ENCODE measurements at places on chromosomes 16 and 17.
A peak's percentile ranks its signal among the peaks of the same experiment; 100 is the strongest.

GRCh38 chr16:1341495-1342420, 8.3 kb downstream of the BAIAP3 start:
- DNase-seq: no peak

DNA sequence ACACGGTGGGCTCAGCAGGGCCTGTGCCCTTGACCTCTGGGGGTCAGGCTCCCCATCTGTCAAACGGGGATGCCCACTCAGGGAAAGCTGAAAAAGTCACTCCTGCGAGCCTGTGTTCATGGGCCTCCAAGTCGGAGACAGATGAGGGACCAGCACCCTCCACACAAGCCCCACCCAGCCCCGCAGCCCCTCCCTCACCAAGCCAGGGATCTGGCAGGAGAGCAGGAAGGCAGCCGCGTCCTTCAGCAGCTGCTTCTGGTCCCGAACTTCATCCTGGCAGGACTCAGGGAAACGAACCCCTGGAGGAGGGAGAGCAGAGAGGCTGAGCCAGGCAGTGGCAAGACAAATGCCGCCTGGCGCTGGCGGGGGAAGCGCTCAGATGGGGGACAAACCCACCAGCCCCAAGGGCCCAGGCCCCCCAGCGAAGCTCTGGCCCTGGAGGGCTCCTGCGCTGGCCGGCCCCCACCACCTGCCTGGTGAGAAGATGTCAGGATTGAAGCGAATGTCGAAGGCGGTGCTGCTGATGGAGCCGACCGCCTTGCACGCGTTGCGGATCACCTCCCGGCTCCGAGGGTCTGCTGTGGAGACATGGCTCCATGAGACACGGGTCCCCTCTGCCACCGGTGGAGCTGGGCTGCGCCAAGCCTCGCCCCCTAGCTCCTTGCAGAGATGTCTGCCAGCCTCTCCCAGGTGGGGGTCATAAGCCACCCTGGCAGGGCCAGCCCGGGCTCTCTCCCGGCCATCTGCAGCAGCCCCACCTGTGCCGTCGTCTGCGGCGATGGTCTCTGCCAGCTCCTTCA, 15.4 kb downstream of the CLUH start:
- peak; percentile 15 for DNase-seq

DNA sequence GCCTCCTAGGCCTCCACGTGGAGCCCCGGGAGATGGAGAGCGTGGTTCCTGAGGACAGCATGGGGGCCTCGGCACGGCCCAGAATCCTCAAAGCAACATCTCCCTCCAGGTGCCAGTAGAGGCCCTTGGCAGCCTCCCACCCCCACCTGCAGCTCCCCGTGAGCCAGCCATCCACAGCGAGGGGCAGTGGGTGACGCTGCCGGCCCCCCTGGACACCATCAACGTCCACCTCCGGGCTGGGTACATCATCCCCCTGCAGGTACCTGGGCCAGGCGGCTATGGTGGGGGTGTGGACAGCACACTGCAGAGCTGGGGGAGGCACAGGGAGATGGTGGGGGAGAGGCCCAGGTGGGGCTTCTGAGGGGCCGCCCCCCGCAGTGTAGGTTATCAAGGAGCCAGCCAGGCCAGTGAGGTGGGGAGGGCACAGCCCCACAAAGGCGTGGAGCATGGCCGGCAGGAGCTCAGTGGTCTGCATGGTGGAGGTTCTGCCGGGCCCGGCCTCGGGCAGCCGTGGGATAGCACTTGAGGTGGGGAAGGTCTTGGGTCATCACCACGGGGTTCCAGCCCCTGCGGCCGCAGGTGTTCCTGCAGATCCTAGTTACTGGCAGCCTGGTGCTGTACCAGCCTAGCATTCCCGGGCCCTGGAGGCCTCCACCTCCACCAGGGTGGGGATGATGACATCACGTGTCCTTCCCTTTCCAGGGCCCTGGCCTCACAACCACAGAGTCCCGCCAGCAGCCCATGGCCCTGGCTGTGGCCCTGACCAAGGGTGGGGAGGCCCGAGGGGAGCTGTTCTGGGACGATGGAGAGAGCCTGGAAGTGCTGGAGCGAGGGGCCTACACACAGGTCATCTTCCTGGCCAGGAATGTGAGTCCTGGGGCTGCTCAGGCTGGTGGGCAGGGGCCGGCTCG, 16.4 kb downstream of the GAA start:
- DNase-seq: no peak

- DNase-seq: no peak
Observed at GRCh38 chr16:75566758-75567255, 628 bp downstream of the GABARAPL2 start.

DNA sequence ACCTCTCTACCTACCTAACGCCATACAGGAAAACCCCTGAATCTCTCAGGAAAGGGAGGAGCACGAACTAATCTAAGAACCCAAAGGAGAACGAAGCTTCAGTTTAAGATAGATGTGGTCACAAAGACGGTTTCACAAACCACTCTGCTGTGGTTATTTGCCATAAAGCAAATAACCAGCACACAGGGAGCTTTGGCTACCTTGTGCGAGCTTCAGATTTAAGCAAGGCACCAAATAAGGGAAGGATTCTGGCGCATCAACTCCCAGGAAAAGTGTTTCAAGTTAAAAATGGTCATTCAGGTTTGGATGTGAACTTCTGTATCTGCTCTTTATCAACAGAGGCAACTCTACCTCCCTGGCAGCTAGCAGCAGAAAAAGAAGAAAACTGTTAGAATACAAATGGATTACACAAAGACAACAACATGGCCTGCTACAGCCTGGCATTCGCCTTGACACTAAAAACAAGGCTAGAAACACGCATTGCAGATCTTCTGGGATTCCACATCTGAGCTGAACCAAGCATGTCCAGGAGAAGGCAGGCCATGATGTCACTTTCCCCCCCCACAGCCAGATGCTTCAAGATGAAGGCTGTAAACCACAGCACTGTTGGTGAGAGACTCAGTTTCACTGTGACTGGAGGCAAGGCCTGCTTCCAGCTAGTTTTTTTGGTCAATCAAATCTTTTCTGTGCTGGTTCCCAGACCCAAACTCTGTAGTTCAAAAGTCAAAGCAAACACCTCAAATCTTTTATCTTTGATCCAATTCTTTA, 43.6 kb downstream of the SMG6 start:
- DNase-seq: peak; percentile 61

GRCh38 chr17:59329176-59330052, 2.0 kb upstream of the YPEL2 start:
- DNase-seq: peak; percentile 65

GRCh38 chr16:19589771-19590302, 34.3 kb downstream of the VPS35L start:
- DNase-seq: no peak

- DNase-seq: no peak
Observed at GRCh38 chr17:81131486-81132196, 33.7 kb upstream of the PVALEF start.

- no peak for DNase-seq
Observed at GRCh38 chr17:49647256-49647585, 30.7 kb downstream of the SPOP start.

- DNase-seq: no peak
Observed at GRCh38 chr17:64256913-64257807, 5.9 kb downstream of the TEX2 start.

- no peak for DNase-seq
Observed at GRCh38 chr17:16975277-16975651, 3.3 kb upstream of the TNFRSF13B start.
